H1 (cell line): ENCODE measurements at places on chromosomes 3 and 15. TPM values are rescaled to one million over a fixed set of nuclear protein-coding genes. Genes with fewer than 3 reads are reported as not detected.

DNA sequence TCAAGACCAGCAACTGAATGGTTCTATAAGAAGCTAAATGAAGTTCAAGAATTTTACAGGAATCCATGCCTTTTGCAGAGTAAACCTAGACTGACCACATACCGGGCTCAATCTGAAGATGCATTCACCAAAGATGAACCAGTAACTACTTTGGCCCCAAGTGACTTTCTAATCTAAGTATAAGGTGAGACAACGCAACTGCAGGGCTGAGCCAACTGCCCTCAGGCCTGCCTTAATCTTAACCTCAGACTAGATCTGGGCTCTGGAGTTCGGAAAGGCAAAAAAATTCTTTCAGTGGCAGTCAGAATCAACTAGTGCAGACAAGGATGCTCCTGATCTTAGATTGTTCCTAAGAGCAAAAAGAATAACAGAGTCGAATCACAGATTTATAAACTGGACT lies 48.3 kb downstream of the EXD1 start:
- DNase-seq, result no peak

DNA sequence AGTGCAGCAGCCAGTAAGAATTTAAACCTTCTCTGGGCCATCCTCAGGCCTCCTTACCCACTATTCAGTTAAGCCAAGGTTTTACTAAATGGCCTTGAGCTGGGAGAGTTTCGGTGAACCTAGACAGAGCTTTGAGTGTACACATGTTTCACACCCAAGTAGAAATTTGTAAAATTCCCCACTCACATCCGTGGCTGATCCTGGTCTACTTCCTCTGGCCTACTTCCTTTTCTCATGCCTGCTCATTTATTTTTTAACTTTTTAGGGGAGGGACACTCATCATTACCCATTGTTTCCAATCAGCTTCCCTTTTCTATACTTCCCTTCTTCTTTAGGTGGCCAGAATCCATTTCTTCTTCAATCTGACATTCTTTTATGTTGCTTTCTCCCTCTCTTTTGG lies 7.6 kb downstream of the CX3CR1 start:
- DNase-seq, result no peak

DNA sequence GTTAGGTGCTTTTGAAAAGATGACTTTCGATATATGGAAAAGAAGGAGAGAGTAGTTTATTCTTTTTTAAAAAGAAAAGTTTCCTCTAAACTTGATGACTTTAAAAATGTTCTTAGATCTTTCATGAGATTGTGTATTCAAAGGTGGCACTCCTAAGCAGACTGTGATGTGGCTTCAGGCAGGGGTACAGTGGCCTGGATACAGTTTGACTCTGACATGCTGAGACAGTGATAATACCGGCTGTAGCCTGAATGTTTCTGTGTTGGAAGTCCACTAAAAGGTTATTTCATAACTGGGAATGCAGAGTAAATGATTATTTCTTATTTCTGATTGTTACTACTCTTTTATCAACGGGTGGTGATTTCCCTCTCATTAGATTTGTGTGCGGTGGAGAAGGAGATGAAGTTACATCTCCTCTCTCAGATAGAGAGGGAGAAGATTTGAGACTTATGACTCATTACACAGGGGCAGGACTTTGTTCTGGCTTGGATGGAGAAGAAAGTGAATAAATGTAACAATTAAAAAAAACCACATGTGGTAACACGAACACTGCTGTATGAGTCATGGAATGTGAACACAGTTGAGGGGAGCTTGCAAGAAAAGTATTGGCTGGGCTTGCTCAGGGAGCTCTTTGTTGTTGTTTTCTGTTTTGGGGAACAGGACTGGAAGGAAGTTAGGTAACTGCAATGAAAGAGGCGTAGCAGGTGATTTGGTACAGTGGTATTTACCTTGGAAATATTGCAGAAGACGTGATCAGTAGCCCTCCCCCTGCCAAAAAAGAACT lies 21.6 kb downstream of the SPTSSB start:
- DNase-seq, result no peak

DNA sequence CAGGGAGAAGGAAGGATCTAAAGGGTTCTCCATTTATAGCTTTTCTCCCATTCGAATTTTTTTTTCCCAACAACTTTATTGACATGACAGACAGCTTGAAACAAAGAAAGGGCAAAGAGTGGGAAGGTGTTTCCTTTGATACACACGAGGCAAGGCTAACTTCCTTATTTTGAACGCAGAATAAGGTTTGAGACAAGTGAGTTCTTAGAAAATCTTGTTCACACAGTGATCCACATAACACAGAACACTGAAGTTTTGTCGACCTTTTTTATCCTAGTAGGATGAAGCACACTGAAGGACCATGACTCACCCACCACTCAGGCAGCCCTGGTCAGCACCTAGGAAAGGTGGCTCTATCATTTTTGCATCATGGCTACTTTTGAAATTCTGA lies 425.8 kb upstream of the MDFIC2 start:
- no peak for DNase-seq

Gene BCHE
- 1.7 and 1.9 TPM in 2 replicates for total RNA-seq

Gene THRB
- 3.7 and 3.9 TPM in 2 replicates for total RNA-seq

DNA sequence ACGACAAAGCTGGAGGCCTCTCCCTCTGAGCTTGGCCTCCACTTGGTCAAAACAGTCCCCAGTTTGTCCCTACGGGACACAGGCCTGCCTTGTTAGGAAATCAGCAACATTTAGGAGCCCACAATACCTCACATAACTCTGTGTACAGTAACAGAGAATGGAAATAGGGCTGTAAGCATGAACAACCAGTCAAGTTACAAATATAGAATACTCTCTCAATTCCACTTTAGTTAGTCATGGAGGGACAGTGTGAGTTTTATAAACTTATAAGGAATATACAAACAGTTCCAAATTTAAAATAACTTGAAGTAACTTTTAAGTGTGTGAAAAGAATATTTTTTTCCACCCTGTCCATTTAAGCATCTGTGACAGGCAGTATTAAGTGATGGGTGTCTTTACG lies 129.4 kb downstream of the PGPEP1L start:
- DNase-seq, result no peak

Gene CCK
- total RNA-seq, result 0.99 and 2.4 TPM in 2 replicates

DNA sequence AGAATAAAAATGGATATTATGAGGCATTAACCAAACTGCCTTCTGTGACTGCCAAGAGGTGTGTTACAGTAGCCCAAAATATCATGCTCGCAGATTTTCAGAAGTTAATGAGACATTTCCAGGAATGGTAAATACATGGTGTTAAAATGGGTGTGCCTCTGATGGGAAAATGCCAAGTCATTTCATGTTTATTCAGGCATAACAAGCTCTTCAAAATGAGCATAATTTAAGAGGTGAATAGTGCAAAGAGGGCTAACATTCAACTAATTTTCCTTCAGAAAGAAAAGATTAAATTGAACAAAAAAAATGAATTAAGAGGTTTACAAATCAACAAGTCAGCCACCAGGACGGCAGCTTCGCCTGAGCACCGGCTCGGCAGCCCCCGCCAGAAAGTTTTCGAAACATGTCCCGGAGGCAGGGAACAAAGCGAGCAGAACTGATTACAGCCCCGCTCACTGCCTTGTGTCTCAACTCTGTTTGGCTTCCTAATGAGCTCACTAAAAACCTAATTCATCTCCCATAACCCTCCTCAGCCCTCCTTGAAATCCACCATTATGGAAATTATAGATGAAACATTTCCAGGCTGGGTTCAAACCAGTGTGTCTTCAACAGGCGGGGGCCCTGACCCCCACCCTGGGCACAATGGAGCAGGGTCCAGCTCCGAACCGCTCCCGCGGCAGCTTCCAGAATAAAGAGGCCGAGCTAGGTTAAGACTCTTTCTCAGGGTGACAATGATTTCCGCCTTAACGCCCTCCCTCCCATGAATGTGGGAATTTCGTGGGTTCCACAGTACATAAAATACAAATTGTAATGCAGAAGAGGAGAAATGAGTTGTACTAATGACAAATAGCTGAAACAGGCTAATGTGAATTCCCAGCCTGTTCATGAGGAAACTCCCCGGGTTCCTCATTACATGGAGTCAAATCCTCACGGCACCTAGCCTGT lies 43.9 kb downstream of the MEIS2 start:
- DNase-seq, result no peak

DNA sequence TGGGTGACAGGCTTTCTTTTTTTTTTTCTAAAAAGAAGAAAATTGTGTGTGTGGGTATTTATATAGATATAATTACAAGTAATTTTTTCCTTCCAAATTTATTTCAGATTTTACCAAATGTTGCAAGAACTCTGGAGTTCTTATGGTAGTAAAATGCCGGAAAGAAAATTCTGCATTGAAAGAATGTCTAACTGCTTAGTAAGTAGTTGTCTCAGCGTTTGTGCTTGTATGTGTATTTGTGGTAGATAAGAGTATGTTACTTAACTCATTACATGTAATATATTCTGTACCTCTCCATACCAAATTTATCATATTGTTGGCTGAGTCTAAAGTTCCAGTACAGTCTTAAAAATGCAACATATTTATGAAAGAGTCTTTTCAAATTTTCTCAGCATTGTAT lies 32.3 kb upstream of the ZCWPW2 start:
- DNase-seq, result no peak

DNA sequence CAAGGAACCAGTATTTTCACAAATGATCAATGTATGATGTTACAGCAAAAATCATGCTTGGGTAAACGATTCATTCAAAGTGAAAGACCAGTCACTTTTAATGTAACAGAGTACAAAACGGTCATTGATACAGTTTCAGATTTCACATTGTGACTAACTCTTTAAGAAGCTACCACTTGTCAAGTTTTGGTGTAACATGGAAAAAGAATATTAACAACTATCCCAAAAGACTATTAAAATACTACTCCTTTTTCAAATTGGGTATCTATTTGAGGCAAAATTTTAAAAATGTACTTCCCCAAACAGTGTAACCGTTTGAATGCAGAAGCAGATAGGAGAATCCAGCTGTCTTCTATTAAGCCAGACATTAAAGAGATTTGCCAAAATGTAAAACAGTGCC lies 31.7 kb downstream of the AKAP13 start:
- no peak for DNase-seq

GRCh38 chr15:90001062-90001682 lies at the start of gene ZNF710:
Gene ZNF710 (plus strand): TSS chr15:90001324. CDS start chr15:90067138, 65,814 bp downstream.
- peak; percentile 74 for DNase-seq

GRCh38 chr3:169189486-169189885 lies 474.0 kb downstream of the MECOM start:
- no peak for DNase-seq

DNA sequence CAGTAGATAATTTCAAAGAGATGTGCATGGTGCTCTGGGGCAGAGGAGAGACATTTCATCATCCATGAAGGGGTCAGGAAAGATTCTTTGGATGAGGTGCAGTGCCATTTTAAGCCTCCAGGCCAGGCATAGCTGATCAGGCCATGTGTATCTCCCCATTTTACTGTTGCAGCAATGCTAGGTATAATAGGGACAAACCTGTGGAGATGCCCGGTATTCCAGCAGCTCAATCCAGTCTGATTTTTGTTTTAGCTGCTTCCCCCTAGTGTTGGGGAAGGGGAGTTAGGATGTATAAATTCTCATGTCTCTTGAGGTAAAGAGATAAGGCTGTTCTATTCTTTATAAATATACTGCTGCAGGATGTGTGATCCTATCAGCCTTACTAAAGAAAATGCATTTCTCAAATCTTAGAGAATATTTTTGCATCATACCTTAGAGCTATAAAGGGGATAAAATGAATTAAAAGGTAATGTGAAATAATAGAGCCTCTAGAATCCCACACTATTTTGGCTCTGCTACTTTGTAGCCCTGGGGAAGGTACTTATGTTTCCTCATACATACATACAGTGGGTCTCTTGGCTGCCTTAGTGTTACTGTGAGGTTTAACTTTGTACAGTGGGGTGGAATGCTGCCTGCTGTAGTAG lies 5.2 kb downstream of the CDV3 start:
- DNase-seq, result no peak

Gene ERC2
- 20.9 and 22.8 TPM in 2 replicates for total RNA-seq

- no peak for DNase-seq
Observed at GRCh38 chr15:34993877-34994276, 5.8 kb upstream of the ZNF770 start.

DNA sequence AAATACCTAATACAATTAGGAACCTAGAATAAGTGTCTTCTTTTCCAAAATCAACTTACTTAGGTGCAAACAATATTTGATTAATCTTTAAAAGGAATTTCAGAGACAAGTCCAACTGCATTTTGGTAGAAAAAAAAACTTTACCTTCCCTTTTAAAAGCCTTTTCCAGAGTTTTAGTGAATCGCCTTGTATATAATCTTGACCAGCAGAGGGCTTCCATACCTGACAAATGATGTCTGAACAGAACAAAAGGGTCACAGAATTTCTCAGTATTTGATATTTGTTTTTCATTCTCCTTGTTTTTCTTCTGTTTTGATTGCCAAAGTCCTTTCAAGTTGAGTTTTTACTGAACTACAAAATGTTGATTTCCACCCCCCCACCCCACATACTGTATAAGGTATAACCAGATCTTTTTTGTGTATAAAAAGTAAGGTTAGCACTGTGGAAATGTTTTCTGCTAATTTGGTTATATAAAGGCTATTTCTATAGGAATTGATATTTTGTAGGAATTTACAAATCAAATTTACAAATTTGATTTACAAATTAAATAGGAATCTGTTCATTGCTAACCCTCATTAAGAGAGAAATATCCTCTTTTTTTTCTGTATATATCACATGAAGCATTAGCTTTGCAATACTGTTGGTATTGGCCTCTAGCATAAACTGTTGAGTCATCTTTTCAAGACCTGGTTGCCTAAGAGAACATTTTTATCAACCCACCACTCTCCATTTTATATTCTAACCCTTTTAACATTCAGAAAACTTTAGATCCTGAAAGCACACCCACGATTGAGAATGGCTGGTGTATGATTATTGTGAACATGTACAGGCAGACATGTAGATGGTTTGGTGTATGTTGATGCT lies 464.1 kb upstream of the RARB start:
- DNase-seq, result no peak

GRCh38 chr3:150411106-150411460 lies 3.0 kb downstream of the TSC22D2 start:
- DNase-seq, result no peak

DNA sequence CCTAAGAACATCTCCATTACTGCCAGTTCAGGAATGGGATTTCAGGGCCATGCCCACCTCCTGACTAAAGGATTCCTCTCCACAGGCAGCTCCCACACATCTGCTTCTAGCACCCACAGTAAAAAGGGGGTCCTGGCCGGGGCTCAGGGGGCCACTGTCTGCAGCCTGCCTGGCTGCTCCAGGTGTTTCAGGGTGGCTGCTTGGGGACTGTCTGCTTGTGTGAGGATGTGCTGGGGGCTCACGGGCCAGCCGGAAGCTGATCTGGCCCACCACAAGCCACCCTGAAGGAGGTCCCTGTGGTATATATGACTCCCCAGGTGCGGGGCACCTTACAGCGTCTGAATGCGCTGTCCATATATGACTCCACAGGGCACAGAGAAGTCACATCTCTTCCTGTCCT lies 135.4 kb downstream of the NSMCE3 start:
- DNase-seq, result no peak

Gene GPR62
- 0.19 and 0.22 TPM in 2 replicates for total RNA-seq
